Stimulated activated CD4-positive, alpha-beta T cell treated with anti-CD3 and anti-CD28 coated beads, Interleukin-4, amount 100 ng/mL, for 48 hours (primary cell): ENCODE measurements at places on chromosomes 1 and 21.
A peak's percentile ranks its signal among the peaks of the same experiment; 100 is the strongest.

- DNase-seq: no peak
Measured at GRCh38 chr1:16092097-16092922, 18.9 kb upstream of the FAM131C start.

DNA sequence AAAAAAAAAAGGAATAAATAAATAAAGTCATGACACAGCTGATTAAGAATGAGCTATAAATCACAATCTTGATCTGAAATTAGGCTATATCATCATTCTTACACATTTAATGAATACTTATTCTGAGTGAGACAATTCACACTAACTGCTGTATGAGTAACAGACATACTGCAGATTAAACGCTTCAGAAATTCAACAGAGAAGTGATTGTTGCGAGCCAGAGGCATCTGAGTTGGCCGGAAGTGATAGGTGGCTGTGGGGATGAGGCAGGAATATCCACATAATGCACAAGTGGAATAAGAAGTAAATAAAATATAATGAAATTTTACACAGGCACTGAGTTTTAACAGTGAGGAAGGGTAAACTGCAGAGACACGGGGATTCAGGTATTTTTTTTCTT lies 142.4 kb downstream of the APP start:
- no peak for DNase-seq

- peak; percentile 22 for DNase-seq
Measured at GRCh38 chr1:46394108-46394871, at the start of gene FAAH. FAAH (plus strand) TSS chr1:46394317; CDS start chr1:46394349, 32 bp downstream.

GRCh38 chr1:114431026-114431425 lies 80.0 kb downstream of the TRIM33 start:
- no peak for DNase-seq

- no peak for DNase-seq
Measured at GRCh38 chr1:52567943-52568342, 15.1 kb upstream of the TUT4 start.

DNA sequence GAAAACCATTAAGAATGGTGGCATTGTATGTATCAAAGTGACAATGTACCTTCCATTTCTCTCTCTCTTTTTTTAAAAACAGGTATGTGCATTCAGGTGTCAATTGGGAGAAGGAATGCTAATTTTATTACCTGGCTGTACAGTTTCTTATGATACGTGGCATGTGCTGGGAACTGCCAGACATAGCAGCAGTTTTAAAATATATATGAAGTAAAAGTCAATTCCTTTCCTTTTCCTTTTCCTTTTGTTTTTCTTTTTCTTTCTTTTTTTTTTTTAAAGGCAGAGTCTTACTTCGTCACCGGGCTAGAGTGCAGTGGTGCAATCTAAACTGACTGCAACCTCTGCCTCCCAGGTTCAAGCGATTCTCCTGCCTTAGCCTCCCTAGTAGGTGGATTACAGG lies 37.0 kb downstream of the SPEN start:
- DNase-seq: no peak

GRCh38 chr1:70910013-70910412 lies 137.6 kb downstream of the PTGER3 start:
- no peak for DNase-seq

- no peak for DNase-seq
Measured at GRCh38 chr1:231721436-231721835, 94.8 kb downstream of the DISC1 start.

DNA sequence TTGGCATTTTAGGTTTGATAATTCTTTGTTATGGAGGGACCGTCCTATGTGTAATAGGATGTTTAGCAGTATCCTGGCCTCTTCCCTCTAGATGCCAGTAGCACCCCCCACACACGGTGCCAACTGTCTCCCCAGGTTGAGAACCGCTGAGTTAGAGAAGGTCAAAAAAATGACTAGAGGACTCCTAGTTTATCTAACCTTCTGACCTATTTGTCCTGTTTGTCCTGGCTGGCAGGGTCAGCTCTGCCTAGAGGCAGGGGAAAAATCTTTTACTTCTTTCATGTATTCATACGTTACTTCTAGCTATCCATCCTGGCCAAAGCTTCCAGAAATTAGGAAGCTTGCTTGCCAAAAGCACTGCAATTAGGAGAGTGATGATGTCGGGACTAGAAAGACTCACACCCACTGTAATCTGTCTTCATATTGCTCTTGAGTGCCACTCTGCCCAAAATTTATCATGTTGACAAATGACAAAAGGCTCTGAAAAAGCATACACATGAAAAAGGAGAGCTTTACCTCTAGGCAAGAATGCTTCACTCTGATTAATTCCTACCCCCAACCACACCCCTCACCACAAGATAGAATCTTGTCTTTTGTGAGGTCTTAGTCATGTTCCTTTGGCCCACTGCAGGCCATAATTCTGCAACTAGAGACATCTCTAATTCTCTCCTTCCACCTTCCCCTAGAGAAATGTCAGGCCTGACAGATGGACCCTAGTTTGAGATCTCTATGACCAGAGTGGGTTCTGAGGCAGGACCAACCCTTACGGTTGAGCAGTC lies 14.4 kb upstream of the AKR1A1 start:
- DNase-seq: no peak

- no peak for DNase-seq
Measured at GRCh38 chr1:41485605-41486004, 1.1 kb upstream of the EDN2 start.

- DNase-seq: no peak
Measured at GRCh38 chr1:2985067-2985561, 36.2 kb upstream of the ACTRT2 start.

GRCh38 chr1:29875557-29876028 lies 639.3 kb downstream of the PTPRU start:
- no peak for DNase-seq

DNA sequence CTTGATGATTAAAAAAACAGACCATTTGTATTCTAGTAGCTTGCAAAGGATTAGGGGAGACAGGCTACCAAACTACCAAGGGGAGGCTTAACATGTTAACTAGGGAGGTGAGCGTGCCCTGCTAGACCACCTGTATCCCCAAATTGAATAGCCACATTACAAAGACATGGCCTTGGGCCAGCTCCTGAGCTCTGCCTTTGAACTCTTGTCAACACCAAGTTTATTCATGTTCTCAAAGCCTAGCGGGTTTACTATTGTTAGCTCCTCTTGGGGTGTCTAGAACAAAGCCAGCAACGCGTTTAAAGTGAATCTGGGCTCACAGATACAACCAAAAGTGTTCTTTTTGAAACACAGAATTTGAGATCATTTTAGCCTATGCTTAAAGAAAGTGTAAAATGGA lies 36.3 kb downstream of the SMYD2 start:
- DNase-seq: no peak

- no peak for DNase-seq
Measured at GRCh38 chr1:94101613-94102525, 19.1 kb downstream of the ABCA4 start.

- no peak for DNase-seq
Measured at GRCh38 chr1:165152727-165153126, 203.8 kb downstream of the LMX1A start.

GRCh38 chr1:240329443-240329842 lies 237.8 kb downstream of the FMN2 start:
- DNase-seq: no peak

GRCh38 chr1:221992427-221992826 lies 250.5 kb upstream of the DUSP10 start:
- no peak for DNase-seq

DNA sequence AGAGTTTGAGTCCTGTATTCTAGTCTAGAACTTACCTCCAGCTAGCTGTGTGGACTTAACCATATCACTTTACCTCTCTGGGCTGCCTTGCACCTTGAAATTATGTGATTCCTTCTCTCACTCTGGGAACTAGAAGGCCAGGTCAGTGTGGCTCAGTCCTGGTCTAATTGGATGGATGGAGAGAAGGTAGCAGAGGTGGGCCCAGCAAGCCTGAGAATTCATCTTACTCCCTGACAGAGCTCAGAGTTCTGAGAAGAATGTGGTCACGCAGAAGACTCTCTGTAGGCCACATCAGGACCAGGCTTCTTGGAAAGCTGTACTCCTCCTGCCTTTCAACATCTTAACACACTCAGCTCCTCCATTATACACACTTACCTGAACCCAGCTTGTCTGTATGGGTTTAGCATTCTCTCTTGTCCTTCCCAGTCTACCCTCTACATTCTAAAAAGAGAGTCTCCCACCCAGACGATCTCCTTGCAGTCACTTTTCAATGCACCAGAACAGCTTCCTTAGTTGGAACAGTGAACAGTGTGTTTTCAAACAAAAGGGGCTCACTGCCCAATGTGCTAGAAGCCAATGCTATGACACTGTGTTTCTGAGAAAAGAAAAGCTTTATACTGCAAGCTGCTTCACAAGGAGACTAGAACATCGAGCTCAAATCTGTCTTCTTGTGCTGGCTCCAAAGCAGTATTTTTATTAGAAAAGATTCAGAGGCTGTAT lies 60.5 kb downstream of the CAPN9 start:
- DNase-seq: no peak

GRCh38 chr1:238350471-238350870 lies 459.7 kb upstream of the ZP4 start:
- no peak for DNase-seq

DNA sequence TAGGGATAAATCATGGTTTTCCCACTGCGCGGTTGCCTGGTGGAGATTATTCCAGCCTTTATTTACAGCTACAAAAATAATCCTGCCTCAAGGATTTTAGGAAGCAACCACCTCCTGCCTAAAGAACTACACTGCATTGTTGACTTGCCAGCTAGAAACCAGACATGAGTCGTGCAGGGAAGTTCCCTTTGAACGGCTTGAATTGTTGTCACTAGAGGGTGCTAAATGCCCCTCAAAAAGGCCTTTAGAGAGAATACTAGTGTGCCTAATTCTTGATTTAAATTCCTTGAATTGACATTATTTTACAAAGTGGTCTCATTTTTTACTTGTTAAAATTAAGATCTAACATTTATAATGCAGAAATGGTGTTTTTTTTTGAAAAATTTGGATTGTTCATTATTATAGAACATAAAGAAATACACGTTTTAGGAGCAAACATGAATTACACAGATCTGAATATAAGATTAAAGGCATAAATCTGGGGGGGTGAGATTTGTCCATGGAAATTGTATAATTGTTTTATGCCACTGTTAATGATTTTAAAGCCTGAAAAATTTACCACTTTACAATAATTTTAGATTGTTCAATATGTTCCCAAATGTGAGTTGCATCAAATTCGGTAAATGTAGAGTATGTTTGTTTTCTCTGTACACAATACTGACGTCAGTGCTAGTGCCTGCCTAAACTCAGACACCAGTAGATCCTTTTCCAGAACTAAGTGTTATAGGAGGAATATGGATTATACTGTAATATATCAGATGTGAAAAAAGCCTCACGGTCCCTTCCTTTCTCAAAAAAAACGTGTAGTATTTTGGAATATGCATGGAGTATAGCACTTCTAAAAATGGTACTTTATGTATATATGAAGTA lies 7.6 kb upstream of the ERG start:
- DNase-seq: no peak

DNA sequence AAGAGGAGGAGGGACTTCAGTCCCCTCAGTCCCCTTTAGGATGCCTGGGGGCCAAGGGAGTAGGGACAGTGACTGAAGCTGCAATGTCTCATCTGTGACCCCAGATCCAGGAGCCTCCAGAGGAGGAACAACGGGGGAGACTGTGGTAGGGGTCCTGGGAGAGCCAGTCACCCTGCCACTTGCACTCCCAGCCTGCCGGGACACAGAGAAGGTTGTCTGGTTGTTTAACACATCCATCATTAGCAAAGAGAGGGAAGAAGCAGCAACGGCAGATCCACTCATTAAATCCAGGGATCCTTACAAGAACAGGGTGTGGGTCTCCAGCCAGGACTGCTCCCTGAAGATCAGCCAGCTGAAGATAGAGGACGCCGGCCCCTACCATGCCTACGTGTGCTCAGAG lies 18.3 kb downstream of the LY9 start:
- DNase-seq: no peak

DNA sequence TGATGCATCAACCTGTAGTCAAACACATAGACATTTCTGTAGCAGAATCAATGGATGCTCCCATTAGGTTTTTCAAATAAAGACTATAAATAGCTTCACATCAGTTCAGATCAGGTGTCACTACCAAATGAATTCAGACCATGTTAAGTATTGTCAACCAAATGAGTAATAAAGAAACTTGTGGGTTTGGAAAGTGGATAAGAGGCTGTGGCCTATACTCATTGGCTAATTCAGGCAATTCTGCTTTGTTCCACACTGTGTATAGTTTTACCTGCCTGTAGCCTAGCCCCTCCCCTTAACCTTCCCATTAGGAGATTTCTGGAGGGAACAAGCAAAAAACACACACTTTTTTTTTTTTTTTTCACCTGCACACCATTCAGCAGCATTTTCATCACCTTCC lies 321.2 kb downstream of the HLX start:
- DNase-seq: no peak

GRCh38 chr1:94125551-94126514 lies 4.9 kb upstream of the ABCA4 start:
- no peak for DNase-seq

GRCh38 chr1:220386494-220387195 lies 114.4 kb upstream of the RAB3GAP2 start:
- DNase-seq: no peak

- no peak for DNase-seq
Measured at GRCh38 chr1:25555753-25556092, 12.3 kb downstream of the LDLRAP1 start.

DNA sequence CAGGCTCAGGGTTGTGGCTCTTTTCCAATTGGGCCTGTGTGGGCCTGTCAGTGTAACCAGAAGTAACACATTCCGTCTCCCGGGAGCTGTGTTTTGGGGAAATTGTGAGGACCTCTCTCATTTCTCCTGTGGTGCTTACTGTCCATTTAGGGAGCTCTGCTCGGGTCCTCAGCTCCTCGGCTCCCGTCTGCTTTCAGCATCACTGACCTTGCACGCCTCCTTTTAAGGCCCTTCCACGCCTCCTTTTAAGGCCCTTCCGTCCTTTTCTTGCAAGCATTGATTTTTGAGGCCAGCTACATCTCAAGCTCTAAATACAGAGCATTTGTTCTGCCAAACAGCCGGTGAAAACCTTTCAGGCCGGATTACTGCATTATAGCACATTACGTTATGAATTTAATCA lies 9.7 kb downstream of the CA6 start:
- no peak for DNase-seq

DNA sequence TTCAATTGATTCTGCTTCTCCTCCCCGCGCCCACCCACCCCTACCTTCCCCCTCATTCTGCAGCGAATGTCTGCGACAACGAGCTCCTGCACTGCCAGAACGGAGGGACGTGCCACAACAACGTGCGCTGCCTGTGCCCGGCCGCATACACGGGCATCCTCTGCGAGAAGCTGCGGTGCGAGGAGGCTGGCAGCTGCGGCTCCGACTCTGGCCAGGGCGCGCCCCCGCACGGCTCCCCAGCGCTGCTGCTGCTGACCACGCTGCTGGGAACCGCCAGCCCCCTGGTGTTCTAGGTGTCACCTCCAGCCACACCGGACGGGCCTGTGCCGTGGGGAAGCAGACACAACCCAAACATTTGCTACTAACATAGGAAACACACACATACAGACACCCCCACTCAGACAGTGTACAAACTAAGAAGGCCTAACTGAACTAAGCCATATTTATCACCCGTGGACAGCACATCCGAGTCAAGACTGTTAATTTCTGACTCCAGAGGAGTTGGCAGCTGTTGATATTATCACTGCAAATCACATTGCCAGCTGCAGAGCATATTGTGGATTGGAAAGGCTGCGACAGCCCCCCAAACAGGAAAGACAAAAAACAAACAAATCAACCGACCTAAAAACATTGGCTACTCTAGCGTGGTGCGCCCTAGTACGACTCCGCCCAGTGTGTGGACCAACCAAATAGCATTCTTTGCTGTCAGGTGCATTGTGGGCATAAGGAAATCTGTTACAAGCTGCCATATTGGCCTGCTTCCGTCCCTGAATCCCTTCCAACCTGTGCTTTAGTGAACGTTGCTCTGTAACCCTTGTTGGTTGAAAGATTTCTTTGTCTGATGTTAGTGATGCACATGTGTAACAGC lies 339.9 kb downstream of the NTNG1 start:
- no peak for DNase-seq
